ENCODE measurements at places on chromosomes 5 and 9.

DNA sequence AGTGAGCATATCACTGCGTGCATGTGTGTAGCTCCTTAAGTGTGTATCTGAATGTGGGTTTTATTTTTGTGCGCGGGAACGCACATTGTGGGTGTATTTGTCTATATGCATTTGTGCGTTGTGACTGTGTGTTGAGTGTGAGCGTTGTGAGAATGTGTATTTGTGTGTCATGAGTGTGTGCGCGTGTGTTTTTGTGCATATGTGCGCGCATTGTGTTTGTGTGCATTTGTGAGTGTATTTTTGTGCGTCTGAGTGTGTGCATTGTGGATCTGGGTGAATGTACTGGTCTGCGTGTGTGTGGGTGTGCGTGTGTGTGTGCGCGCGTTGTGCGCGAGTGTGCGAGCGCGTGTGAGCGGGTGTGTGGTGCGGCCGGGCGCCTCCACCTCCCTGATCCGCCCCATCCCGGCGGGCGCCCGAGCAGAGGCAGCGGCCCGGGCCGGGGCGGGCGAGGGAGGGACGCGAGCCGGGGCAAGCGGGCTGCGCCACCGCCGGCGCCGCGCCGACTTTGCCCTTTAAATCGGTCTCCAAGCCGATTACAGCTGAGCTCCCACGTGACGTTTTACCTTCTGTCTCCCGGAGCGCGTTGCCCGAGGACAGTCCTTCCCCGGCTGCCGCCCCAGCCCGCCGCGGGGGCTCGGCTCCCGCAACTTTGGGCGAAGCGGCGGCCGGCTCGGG, at the start of gene RASGRF2:
TSS of gene RASGRF2 (plus strand) at position 596 of the 675 bp plus-strand sequence. CDS start 376 bp downstream, outside the sequence.
- DNase-seq = peak; percentile 35

DNA sequence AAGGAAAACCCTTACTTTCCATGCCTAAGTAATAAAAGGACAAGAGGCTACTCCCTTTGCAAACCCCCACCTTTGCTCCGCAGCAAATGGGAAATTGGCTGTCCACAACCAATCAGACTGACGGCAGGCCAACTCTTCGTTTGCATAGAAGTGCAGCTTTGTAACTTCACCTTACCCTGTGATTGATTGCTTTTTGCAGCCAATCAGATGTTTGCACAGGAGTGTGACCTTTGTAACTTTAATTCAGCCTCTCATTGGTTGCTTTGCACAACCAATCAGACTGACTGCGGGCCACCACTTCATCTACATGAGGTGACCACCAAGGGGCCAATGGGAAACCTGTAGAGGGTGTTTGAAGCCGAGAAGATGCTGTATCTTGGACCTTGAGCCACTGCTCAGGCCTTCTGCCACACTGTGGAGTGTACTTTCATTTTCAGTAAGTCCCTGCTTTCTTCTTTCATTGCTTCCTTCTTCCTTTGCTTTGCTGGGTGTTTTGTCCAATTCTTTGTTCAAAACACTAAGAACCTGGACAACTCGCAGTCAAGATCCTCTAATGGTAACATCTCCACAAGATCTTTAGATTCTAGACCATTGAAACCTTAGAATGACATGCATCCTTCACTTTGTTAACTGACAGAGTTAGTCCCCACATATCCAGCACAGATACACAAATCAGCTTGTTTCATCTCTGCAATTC, 51.3 kb upstream of the FREM1 start:
- DNase-seq = no peak

DNA sequence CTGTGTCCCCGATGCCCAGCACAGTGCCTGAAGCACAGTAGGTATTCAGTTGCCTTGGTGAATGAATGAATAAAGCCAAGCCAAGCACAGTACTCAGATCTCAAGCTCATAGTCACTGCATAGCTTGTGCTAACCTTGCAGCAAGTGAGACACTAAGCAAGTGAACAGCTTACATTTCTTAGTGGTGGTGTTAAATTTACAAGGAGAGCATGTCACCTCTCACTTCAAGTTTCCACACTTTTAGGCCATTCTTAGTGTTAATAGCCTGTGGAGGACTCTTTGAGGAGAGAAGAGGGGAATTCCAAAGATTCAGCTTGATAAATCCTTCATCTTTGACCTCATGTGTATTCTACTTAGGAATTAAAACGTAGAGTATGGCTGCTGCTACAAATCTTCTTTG, 104.7 kb downstream of the C9orf152 start:
- DNase-seq = no peak

- DNase-seq = no peak
Observed at GRCh38 chr5:55572020-55572419, 37.3 kb upstream of the PLPP1 start.

DNA sequence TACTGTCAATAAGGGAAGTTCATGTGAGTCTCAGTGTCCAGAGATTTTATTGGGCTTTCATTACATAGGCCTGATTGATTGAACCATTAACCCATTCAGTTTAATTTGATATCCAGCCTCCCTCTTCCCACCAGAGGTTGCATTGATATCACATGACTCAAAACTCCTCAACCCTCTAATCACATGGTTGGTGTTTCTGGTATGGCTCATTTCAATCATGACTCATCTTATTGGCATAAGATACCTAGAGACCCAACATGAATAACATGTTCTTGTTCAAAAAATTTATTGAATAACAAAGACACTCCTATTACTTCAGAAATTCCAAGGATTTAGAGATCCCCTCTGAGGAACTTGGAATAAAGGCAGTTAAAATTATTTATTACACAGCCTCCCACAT, 982.2 kb downstream of the TLE1 start:
- no peak for DNase-seq

DNA sequence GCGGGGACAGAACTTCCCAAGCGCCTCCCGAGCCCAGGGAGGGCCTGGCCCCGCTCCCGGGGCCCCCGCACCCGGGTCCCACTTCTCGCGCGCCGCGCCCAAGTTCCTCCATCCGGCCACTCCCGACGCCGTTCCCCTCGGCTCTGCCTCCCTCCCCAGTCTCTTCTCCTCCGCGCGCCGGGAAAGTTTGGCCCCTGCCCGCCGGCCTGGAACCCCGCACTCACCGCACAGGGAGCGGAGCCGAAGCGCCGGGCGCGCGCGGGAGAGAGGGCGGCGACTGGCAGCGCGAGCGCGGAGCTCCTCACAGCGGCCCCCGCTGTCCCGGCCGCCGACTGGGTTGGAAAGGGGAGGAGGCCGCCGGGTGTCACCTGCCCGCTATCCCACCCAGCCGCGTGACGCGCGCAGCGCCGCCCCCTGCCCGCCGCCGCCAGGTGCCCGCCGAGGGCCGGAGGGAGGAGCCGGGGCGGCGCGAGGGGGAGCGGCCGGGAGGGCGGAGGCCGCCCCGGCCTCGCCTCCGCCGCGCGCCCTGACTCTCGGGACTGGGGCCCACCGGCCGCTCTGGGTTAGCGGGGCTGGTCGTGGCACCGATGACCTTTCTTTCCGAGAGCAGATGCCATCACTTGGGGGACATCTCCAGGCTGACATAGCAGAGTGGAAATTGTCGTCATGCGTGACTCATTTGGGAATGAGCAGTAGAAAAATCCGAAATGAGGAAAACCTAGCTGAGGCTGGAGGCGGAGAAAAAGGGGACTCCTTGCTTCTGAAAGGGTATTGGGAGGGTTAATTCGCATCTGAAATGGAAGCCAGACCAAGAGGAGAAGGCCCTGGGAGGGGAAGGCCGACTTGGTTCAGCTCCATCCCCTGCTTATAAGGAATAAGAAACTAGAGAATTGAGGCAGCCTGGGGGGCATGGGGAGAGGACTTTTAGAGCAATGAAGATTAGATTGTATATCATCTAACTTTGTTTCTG, at the start of gene ELOVL7:
TSS of gene ELOVL7 (minus strand) at position 334 of the 970 bp plus-strand sequence. CDS start 56,872 bp downstream, outside the sequence.
- peak; percentile 70 for DNase-seq

GRCh38 chr5:160500786-160501779, 79.4 kb downstream of the PTTG1 start:
- DNase-seq = no peak

DNA sequence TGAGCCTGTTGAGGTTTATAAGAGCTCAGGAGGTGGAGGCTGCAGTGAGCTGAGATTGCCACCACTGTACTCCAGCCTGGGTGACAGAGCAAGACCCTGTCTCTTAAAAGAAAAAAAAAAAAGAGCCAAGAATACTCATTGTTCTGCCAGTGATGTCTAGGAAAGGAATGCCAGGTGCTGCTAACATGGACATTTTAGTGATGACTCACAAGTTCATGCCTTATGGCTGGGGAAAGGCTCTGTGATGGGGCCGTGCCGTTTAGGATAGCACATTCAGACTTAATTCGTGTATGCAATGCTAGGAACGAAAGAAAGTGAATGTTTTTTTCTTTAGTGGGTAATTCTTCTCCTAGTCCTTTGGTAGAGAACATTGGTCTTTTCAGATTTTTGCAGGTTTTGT, 134.2 kb downstream of the ARHGAP26 start:
- DNase-seq = no peak

- peak; percentile 27 for DNase-seq
Observed at GRCh38 chr5:120382833-120383232, 81.3 kb upstream of the PRR16 start.

- DNase-seq = no peak
Observed at GRCh38 chr5:128082551-128083032, 974 bp upstream of the SLC12A2 start.

GRCh38 chr9:96719921-96720320, 58.0 kb downstream of the ZNF510 start:
- no peak for DNase-seq

- DNase-seq = no peak
Observed at GRCh38 chr5:172859966-172860365, 25.9 kb downstream of the ERGIC1 start.

GRCh38 chr5:111398013-111398412, 114.3 kb downstream of the STARD4 start:
- DNase-seq = no peak

- no peak for DNase-seq
Observed at GRCh38 chr5:142571371-142571770, 114.5 kb downstream of the FGF1 start.

- no peak for DNase-seq
Observed at GRCh38 chr5:107508097-107508496, 162.6 kb downstream of the EFNA5 start.

Measured in GM03348 (cell line).